T-helper 2 cell (primary cell): ENCODE measurements at places on chromosomes 3 and 15.

- no peak for DNase-seq
Measured at GRCh38 chr3:139745831-139746230, 68.1 kb upstream of the NMNAT3 start.

DNA sequence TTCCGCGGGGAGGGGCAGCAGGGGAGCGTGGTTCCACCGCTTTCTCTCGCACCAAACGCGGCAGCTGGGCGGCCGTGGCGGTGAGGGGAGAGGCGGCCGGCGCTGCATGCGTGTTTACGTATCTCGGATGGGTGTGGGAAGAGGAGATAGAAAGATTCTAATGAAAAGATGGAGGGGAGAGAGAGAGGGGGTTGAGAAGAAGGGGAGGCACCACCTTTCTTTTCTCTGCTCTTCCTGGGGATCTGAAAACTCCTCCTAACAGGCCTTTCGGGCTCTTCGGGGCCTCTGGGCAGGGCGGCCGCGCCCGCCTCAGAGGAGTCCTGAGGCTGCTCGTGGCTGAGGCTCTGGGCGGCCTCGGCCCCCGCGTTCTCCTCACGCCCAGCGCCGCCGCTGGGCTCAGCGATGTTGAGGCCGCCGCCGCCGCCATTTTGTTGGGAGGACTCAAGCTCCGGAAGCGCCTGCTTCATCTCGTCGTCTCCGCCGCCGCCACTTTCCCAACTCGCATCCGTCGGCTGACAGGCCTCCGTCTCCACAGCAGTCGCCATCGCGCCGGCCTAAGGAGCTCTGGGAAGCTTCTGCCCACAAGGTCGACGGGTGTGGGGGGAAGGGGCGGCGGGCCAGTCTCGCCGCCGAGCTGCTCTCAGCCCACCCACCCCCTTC lies 473 bp downstream of the TASOR start:
- DNase-seq, result peak; percentile 71

GRCh38 chr3:47296562-47297302 lies 14.0 kb downstream of the KLHL18 start:
- DNase-seq, result no peak

DNA sequence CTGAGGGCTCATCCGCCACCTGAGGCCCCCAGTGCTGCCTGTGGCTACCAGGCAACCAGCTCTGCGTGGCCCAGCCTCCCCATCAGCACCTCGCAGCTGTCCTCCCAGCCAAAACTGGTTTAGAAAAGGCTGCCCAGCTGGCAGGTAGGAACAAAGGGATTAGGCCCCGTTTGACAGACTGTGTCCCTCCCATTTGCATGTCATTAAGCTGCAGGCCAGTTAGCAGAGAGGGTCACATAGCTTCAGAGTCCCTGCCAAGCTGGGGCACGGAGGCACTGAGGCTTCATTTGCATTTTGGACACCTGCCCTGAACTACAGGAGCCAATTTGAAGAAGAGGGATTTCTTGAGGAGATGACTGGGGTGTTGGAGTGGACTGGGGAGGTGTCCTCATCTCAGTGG lies 177.9 kb downstream of the TLE3 start:
- no peak for DNase-seq

GRCh38 chr15:62464705-62465104 lies 299.6 kb upstream of the C2CD4B start:
- no peak for DNase-seq

DNA sequence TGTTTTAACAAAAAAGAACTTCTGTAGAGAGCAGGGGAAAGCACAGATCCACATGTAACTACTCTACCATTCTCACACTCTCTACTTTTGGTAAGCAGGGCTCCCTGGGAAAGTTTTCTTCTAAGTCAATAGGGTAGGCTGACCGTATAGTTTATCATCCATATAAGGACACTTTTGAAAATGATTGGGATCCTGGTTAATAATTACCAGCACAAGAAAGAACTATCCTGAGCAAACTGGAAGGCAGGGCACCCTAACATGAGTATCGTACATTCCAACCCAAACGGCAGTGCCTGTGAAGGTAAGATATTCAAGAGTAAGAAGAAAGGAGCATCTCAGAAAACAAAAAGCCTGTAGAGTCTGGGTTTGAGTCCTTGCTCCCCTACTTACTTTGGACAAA lies 22.1 kb downstream of the SUSD5 start:
- no peak for DNase-seq
